ENCODE measurements at places on chromosomes 5 and 9.

GRCh38 chr5:154467655-154468354 lies 10.2 kb downstream of the HAND1 start:
- DNase-seq, result peak; percentile 72

DNA sequence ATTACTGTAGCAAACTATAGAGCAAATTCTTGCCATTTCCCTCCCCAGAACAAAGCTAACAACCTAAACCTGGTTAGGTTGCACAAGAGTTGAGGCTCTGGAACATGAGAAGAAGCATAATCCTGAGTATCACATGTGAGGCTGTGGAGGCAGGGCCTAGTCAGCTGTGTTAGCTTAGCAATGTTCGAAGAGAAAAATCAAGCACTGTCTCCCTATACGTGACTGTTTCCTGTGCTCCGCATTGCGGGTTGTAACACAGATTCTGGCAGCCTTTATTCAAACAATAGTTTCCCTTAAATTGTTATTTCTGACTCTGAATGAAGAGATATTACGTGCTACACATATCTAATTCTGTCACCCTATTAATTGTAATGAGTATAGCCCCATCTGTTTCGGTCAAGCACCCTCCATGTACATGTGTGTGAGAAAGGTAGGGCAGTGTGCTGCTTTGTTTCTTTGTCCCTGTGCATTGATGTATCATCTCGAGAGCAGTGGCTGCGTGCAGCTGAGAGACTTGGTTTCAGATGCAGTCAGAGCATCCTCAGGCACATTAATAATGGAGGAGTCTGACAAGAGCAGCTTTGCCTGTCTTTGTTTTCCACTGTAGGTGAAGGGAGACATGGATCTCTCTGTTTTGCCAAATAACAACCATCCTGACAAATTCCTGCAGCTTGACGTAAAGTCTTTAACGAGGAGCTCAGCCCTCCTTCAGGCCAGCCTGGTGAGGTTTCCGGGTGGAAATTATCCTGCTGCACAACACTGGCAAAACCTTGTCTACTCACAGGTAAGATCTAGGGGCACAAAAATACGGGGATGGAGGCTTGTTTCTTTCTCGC lies at the start of gene MINAR2:
TSS of gene MINAR2 (plus strand) at position 523 of the 836 bp plus-strand sequence. CDS start at position 620, 97 bp downstream.
- DNase-seq, result no peak

DNA sequence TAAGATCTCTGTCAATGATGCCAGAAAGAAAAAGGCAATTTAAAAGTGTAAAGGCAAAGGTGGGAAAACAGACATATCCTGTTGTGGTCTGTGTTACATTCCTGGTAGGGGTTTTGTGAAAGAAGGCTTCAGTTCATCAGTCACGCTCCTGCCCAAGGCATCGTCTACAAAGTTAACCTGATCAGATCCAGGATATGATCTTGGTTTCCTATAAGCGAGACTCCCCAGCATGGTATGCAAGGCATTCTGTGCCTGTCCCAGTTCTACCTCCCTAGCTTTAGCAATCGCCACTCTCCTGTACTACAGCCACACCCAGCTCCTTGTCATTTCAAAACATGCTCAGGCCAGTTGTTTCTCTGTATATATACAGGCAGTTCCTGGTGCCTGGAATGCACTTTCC lies 58.0 kb upstream of the PTPN3 start:
- DNase-seq, result no peak

- peak; percentile 58 for DNase-seq
These were observed 52.1 kb downstream of the IL31RA start for GRCh38 chr5:55903121-55903701.

- no peak for DNase-seq
These were observed 263.5 kb downstream of the TMEM38B start for GRCh38 chr9:105957830-105958229.

GRCh38 chr5:51082741-51083140 lies 300.5 kb upstream of the ISL1 start:
- DNase-seq, result no peak

- DNase-seq, result no peak
These were observed 220.6 kb downstream of the MELK start for GRCh38 chr9:36793277-36793676.

GRCh38 chr9:89667726-89668125 lies 62.9 kb downstream of the GADD45G start:
- no peak for DNase-seq

GRCh38 chr9:126341902-126342301 lies 15.3 kb downstream of the MVB12B start:
- DNase-seq, result no peak

All from activated CD4-positive, alpha-beta T cell treated with anti-CD3 and anti-CD28 coated beads, Interleukin-2, amount 50 U/mL, for 1 hour (primary cell).